Activated naive CD8-positive, alpha-beta T cell treated with anti-CD3 and anti-CD28 coated beads for 36 hours (primary cell): ENCODE measurements at places on chromosomes 12 and 14. TPM values are rescaled to one million over a fixed set of nuclear protein-coding genes. Genes with fewer than 3 reads are reported as not detected.

GRIN2B gene
- total RNA-seq = not detected

GRCh38 chr12:10052193-10052913, 21.9 kb downstream of the CLEC9A start:
- DNase-seq = no peak

DNA sequence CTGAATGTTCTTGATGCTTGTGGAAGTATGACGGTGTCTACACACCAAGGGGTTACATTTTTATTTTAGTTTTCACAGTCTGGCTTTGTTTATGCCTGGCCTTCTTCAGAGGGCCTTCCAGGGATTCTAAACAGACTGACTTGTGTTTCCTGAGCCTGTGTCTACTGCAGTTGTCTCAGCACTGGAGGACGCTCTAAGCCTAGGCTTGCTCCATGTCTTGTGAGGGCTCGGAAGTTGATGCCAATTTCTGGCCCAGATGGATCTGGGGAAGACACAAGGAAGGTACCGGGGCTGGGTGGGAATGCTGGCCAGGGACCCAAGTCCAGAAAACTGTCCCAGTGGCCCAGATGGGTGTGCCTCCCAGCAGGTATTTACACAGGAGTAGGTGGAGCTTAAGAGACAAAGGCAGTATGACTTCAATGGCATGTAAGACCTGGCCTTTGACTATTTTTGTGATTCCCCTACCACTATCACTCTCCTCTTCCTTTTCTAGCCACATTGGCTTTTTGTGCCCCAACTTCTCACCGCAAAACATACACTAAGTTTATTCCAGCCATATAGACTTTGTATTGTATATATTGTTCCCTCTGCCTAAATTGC, 56.9 kb downstream of the GPR137C start:
- DNase-seq = no peak

GOLGA5 gene
- 14.6 TPM for total RNA-seq

LIN7A gene
- total RNA-seq = not detected

- no peak for DNase-seq
Measured at GRCh38 chr14:64645220-64645892, 58.9 kb upstream of the PLEKHG3 start.

PZP gene
- not detected for total RNA-seq

DNA sequence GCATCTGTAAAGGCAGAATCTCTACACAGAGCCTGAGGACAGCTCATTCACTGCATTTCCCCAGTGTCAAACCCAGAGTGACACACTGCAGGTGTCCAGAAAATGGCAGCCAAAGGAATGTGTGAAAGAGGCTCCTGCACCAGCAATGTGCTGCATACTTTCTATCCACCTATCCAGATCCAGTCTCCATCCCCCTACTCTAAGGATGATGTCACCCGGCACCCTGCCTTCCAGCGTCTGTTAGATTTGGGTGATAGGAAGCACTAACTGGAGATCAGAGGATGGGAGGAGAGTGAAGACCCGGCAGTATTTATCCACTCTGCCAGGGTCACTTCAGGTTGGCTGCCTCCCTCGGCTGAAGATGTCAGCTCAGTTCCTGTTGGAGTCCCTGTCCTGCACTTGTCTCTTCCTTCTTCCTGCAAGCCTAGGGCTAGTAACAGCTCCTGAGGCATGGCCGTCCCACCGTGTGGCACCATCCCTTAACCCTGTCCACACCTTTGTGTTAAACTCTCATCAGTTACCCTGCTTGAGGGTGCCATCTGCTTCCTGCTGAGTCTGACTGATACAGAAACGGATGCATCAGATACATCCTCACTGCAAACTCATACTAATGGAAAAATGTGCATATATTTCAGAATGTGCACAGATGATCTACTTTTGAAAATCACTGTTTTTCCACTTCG, 13.0 kb upstream of the GPR68 start:
- no peak for DNase-seq

DNA sequence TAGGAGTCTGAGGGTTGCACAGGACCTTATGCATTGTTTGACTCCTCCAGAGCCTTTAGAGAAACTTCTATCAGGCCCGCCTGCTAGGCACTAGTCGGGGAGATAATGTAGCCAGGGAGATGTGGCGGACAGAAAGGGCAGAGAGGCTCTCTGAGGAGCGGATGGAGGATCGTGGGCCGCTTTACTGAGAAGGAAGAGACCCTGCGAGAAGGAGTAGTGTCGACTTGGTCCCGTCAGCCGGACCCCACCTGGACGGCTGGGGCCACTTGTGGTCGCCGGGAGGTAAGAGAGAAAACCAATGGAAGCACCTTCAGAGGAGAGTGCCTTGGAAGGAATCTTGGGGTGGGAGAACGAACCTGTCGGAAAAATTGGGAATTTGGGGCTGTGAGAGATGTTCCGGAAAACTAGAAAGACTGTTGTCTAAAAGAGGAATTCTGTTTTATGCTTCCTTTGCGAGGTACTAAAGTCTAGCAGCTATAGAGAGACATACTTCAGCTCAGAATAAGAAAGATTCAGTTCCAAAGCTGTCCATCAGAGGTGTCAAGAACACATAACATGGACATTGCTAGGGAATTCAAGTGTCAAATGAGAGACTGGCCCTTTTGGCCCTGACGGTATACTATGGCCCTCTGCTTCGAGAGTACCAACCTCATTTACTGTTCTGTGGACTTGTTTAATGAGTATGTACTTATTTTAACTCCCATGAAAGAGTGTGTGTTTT, 660 bp upstream of the MCRS1 start:
- DNase-seq = no peak

PLXNC1 gene
- total RNA-seq = 6.0 TPM

FAM181A gene
- not detected for total RNA-seq

RNASE3 gene
- not detected for total RNA-seq

- DNase-seq = no peak
Measured at GRCh38 chr12:113222730-113223531, 1.7 kb downstream of the TPCN1 start.

GRCh38 chr14:66105815-66106214, 380.4 kb upstream of the CCDC196 start:
- DNase-seq = no peak

- no peak for DNase-seq
Measured at GRCh38 chr14:30271811-30272323, 287.1 kb upstream of the G2E3 start.

DNA sequence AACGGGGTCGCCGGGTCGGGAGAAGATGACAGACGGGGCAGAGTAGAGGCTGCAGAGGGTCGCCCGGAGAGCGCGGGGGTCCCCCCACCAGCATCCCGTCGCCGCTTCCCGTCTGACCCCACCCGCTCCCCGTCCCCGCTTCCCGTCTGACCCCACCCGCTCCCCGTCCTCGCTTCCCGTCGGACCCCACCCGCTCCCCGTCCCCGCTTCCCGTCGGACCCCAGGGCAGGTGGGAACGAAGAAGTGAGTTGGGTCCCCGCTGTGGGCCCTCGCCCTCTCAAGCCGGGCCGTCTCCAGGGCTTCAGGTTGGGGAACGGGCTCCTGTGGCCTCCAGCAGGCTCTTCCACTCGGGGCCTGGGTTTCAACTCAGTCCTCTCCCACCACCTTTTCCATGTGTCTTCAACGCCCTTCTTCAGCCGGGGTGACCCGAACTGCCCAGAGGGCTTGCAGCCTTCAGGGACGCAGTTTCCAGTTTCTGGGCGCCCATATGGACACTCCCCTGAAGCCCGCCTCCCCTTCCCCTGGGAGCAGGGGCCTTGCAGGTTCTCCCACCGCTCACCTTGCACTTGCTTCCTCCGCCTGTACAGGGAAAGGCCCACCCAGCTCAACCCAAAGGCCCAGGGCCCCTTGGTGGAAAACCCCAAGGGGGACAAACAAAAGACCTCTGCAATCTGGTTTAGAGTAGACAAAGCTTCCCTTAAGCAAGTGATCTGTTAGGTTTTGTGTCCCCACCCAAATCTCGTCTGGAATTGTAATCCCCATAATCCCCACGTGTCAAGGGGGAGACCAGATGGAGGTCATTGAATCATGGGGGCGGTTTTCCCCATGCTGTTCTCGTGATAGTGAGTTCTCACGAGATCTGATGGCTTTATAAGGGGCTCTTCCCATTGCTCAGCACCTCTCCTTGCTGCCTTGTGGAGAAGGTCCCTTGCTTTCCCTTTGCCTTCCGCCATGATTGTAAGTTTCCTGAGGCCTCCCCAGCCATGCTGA, 66.5 kb downstream of the TNFAIP2 start:
- no peak for DNase-seq

PMEL gene
- total RNA-seq = 0.25 TPM

- DNase-seq = no peak
Measured at GRCh38 chr12:510071-510825, 50.5 kb downstream of the B4GALNT3 start.

DNA sequence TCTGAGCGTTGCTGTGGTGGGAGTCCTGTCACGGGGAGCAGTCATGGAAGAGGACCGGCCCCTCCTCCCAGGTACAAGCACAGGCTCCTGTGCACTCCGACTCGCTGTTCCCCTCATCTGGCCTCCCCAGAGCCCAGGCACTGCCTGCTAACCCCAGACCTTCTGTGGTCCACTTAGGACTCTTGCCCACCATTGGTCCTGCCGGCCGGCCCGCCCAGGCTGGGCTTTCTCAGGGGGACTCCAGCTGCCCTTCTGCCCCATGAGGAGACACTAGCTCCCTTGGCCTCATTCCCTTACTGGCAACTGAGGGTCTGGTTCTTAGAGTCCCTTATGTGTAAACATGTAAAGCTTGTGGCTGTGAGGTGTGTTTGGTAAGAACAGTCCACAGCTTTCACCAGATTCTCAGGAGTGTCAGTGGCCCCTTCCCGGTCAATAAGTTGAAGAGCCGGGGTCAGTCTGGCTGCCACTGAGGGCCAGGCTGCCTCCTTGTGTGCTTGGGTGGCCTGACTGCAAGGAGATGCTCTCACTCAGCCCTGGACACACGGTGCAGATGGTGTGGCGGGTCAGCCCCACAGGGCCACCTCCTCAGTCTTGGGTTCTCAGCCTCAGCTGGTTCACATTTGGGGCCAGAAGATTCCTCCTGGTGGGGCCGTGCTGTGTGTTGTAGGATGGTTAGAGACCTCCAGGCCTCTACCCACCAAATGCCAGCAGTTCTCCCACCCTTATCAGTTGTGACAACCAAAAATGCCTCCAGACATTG, 43.6 kb downstream of the DDX51 start:
- DNase-seq = no peak

GRCh38 chr12:116018282-116018681, 259.2 kb downstream of the MED13L start:
- DNase-seq = no peak

- peak; percentile 8 for DNase-seq
Measured at GRCh38 chr14:35789651-35790050, 19.4 kb downstream of the RALGAPA1 start.
